ENCODE measurements at places on chromosomes 4 and X. TPM values are rescaled to one million over a fixed set of nuclear protein-coding genes. Genes with fewer than 3 reads are reported as not detected.

DNA sequence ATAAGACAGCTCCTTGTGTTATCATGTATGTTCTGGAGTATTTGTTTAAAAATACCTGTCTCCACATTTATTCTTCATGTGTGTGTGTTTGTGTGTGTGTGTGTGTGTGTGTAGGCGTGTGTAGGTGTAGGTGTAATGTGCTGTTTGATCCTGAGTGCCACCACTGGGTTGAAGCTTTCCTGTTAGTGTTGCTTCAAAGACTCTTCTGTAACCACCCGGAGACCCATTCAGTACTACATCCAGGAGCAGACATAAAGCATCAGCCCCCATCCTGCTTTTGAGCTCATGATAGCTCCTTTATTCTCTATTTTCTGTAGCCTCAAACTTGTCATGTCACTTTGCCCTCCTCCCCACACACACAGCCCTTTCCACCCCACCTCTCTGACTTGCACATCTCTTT, 3.0 kb upstream of the ZDHHC9 start:
- no peak for DNase-seq

- no peak for DNase-seq
Measured at GRCh38 chr4:2598511-2599303, 62.3 kb downstream of the FAM193A start.

Gene RAB41
- total RNA-seq, result not detected

Gene ARMCX2
- total RNA-seq, result 43.5 TPM

Gene MAB21L2
- total RNA-seq, result 0.19 TPM

Gene RAB9B
- 38.0 TPM for total RNA-seq

Gene FGA
- total RNA-seq, result not detected
